Stimulated activated CD4-positive, alpha-beta T cell treated with anti-CD3 and anti-CD28 coated beads, Interleukin-2, amount 100 ng/mL, for 4 hours (primary cell): ENCODE measurements at places on chromosomes 2 and 18.

GRCh38 chr18:10659594-10659993 is 133.8 kb downstream of the NAPG start:
- no peak for DNase-seq

- no peak for DNase-seq
Observed at GRCh38 chr2:112239862-112240261, 15.0 kb downstream of the ZC3H8 start.

DNA sequence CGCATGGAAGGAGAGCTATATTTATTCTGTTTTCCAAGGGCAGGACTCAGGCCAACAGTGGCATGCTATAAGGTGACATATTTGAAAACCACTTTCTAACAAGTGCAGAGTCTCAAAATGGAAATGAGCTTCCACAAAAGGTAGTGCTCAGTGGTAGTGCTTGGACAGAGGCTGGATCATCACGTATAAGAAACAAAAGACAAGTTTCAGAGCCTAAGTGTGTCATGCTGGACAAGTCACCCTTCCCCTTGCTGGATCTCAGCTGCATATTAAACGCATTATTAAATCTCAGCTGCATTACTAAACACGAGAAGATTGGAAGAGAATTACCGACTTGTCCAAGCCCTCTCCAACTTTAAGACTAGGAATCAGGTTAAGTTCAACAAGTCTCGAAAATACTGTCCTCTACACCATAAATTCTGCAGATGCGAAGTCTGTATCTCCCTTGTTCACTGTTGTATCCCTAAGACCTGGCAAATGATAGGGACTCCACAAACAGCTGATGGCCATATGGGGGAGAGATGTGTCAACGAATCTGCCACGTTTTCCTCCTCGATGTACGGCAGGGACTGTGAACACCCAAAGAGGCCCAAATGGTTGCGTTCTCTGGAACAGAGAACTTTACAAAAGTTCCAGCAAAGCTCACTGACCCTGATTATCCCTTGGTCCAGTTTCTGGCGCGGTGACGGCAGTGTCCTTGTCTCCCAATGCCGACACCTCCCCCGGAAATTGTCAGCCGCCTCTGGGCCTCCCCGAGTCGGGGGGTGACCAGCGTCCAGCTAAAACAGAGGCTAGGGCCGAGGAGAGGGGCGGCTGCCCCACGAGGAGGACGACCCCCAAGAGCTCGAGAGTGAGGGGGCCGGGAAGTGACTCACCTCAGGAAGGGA is 611 bp downstream of the NOL10 start:
- DNase-seq = no peak

GRCh38 chr2:215272918-215273317 is 38.9 kb upstream of the ATIC start:
- no peak for DNase-seq

DNA sequence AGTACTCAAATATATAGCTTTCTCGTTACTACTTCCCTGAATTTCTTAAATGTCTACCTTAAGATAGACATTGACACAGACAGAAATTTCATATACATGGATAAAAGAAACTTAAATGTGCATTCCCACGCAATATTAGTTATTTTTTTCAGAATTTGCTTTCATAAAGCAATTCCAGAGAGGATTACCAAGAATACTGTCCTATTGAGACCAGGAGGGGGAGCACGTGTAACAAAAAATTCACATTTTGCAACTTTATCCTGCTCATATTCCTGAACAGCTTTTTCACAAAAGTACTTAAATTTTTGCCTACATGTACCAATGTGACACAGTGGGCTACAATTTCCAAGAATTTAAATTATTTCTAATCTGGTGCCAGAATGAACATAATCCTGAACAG is 30.7 kb upstream of the ERCC3 start:
- no peak for DNase-seq

DNA sequence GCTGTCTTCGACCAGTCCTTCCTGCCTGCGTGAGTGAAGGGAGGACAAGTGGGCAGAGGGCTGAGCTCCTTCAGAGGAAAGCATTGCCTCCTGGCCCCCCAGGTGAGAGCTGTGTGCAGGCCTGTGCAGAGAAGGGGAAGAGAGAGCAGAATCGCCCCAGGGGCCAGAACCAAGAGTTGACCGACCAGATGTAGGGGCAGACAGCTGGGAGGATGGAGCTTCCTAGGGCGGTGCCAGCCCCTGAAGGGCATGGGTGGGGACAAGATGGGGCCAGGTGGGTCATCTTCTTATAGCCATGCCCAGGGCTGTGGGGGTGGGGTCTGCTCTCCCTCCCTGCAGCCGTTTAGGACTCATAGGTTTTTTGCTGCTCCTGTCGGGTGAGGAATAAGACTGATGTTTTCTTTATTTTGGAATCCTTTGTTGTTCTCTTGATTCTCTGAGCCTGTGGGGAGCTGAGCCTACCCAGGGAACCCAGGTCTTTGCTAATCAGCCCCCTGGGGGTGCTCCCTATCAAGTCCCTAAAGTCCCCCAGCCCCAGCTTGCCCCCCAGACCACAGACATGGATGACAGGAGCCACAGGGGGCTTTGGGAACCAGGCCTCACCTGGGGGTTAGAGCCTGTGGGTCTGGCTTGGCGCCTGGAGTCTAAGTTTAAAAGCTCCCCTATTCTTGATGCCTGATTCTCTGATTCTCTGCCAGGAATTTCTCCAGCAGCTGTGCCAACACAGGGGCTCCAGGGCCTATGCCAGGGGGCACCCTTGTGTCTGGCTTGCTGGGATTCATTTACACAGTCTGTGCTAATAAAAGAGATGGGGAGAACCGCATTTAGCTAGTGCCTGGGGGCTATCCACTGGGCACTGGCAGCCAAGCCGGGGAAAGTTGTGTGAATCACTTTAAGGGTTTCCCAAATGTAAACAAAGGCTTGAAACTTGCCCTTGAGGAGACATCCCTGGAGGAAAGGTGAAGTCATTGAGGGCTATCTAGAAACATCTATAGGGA is 9.3 kb upstream of the EFHD1 start:
- no peak for DNase-seq

DNA sequence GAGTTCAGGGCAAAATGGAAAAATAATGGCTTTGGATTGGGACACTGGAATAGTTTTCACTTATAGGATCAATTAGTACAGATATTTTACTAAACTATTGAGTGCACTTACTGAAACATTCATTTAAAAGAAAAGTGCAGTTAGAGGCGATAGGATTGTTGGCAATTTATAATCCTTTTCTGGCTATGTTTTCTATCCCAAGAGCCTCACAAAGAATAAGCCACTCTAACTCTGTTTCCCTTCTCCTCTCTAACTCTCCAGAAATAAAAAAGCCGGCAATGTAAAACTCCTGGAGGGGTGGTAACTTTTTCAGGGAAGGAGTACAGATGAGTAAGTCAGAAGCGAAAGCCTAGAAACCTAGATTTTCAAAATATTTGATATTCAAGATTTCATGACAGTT is 91.3 kb downstream of the EPHA4 start:
- no peak for DNase-seq

DNA sequence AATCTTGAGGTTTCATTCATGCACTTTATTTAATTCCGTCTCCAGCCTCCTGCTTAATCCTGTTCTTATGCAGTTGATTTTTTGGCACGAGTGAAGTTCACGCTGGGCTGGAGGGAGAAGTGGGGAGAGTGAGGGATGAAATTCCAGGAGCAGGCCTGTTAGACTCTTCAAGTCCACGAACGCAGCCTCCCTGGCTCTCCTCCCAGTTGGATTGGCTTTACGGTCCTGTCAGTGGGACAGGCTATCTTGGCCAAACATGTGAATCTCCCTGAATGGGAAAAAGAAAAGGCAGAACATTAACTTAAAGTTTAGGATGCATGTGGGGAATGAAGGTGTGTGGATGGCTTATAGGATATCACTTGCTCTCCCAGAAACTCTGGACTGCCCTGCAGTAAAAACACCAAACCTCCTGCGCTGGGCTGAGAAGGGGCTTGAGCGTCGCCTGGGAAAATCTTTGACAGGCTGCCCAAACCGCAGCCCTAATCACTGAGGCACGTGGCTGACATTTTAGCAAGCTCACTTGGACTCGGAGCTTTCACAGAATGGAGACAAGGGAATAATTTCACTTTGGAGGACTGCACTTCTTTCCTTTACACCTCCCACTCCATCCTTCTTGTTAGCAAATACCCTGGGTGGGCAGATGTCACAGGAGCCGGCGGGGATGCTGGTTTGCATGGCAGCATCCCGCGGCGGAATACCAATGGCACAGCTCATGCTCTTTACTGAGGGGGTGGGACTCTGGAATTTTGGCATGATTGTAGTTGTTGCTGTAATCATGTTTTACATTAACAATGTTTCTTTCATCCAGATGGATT is 93.9 kb downstream of the ACKR3 start:
- no peak for DNase-seq

- no peak for DNase-seq
Observed at GRCh38 chr2:72316774-72317173, 169.1 kb upstream of the CYP26B1 start.

- DNase-seq = no peak
Observed at GRCh38 chr2:235024931-235025773, 73.3 kb downstream of the SH3BP4 start.

DNA sequence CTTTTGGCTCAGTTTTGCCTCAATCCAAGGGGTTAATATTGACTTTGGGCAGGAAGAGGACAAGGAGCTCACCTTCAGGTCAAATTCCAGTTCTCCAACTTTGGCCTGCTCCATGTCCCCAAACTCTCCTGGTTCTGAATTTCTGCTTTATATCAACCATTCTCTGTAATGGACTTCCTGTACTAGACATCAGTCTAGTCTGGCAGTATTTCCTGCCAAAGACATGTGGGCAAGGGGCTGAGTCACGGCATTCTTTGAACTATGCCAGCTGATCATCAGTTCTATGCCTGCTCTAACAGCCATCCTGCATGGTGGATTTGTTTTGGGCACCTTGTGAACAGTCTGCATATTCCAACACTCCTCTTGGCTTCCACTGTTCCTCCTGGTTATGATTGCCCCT is 199.4 kb downstream of the ZEB2 start:
- DNase-seq = peak; percentile 57
